Esophagus muscularis mucosa (tissue), 4 donors: ENCODE measurements at places on chromosomes 7 and 10.

GRCh38 chr10:29980084-29980483 is 79.3 kb downstream of the JCAD start:
- no peak for DNase-seq

DNA sequence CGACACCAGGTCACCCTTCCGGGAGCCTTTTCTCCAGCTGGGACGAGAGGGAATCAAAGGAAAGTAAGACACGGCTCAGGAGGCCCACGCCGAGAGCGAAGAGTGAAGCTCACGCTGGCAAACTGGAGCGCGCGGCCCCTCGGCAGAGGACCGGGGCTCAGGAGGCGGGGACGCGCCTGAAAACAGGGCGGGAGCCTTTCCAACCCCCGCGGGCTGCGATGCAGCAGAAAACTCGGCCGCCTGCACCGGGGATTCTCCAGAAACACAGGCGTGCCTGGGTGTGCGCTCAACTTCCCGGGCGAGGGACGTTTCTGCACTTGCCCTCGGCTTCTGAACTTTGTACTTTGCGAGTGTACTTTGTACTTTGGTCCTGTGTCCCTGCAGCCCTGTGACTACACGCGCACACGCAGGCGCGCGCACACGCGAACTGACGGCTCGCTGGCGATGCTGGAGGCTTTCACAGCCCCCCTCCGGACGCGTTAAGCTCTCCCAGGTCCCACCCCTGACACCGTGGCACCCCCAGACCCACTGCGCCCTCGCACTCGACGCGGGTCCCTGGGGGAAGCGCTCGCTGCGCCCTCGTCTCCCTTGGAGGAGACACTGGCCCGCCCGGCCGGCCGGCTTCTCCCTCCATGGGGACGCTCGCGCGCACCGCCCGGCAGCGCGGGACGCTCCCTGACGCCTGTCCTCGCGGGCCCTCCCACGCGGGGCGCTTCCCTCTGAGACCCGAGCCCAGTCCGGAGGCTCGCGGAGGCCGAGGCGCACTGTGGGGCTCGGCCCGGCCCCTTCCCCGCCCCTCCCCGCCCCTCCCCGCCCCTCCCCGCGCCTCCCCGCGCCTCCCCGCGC is 588 bp upstream of the PAOX start:
- DNase-seq, result no peak

DNA sequence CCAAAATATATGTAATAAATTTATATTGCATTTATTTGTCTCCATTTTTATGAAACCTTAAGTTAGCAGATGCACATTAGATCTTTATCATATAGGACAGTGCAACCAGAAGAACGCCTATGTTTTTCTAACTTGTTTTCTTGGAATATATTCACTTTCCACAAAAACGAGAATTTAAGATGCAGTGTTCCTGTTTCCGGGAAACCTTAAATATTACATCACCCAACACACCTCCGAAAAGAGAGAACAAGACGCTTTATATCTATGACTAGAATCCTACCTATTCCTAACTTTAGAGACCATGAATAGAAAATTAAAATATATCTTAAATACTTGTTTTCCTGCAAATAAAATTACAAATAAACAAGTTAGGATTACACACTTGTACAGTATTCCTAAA is 1.9 kb downstream of the EZH2 start:
- no peak for DNase-seq

DNA sequence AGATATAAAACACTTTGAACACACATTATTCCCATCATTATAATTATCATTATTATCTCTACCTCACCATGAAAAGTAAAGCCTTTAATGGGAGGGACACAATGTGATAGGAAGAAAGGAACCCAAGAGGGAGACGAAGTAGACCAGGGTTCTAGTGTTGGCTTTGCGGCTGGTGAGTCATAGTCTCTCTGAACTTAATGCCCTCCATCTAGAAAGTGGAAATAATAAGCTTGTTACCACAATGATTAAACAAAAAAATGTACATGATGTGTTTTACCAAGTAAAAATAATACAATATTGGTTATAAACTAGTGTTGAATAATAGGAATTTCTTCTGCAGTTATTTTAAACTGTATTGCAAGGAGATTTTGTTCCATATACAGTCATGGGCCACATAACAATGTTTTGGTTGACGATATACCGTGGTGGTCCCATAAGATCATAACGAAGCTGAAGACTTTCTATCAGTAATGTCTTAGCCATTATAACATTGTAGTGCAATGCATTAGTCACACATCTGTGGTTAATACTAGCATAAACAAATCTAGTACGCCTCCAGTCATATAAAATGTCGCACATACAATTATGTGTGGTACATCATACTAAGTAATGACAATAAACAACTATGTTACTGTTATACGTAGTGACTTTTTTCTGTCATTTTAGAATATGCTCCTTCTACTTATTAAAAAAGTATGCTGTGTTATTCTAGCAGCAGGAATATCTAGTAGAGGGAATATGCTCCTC is 450.6 kb upstream of the SORCS1 start:
- DNase-seq, result no peak

DNA sequence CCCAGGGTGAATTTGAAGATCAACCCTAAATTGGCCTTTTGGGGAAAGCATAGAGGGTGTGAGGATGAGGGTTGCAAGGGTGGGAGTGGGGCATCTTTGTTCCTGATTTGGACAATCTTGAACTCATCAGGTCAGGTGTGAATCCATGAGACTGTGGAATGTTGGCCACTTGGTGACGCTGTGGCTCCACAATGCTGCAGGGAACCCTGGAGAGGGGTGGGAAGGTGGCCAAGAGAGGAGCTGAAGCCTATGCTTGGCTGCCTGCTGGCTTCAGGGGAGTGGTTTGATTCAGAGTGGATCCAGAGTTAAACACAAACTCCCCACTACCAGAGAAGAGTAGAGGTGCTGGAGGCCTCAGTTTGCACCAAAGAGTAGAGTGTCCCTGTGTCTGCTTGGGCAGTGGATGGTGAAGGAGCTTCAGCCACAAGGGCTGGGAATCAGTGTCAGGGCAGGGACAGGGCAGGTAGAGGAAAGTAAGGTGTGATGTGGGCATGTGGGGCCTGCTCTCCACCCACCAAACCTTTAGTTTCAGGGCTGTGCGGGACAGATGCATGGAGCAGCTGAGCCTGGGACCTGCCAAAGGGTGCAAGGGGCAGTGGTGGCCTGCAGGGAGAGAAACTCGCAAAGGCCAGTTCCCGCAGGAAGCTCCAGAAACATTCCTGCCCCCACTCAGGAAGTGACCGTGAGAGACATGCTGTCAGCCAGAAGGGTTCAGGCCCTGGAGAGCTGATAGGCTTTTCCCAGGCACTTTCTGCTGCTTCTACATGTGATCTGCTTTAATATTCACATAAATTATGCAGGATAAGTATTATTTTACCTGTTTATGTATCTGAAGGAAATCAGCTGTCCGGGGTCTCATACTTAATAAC is 81.0 kb upstream of the PRSS58 start:
- no peak for DNase-seq

- no peak for DNase-seq
Observed at GRCh38 chr7:16810573-16810972, 5.8 kb upstream of the AGR2 start.

- DNase-seq, result no peak
Observed at GRCh38 chr7:152176797-152177196, 151.3 kb downstream of the GALNT11 start.

GRCh38 chr10:91589015-91589657 is 43.7 kb downstream of the PPP1R3C start:
- no peak for DNase-seq

DNA sequence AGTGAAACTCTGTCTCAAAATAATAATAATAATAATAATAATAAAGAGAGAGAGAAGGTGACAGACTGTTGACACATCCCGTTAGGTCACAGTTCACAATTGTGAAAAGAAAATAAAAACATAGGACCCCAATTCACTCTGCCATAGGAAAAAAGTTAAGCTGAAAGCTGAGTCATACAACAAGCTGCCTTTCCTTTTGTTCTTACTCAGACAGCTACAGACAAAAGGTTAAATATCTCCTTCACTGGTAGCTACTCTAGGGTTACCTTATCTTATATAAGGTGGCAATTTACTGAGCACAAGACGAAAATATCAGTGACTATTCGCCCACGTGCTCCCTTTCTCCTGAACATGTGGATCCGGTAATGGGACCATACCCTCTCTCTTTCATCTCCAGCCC is 17.5 kb downstream of the TUBAL3 start:
- no peak for DNase-seq

- no peak for DNase-seq
Observed at GRCh38 chr10:63409465-63410027, 56.2 kb downstream of the JMJD1C start.

DNA sequence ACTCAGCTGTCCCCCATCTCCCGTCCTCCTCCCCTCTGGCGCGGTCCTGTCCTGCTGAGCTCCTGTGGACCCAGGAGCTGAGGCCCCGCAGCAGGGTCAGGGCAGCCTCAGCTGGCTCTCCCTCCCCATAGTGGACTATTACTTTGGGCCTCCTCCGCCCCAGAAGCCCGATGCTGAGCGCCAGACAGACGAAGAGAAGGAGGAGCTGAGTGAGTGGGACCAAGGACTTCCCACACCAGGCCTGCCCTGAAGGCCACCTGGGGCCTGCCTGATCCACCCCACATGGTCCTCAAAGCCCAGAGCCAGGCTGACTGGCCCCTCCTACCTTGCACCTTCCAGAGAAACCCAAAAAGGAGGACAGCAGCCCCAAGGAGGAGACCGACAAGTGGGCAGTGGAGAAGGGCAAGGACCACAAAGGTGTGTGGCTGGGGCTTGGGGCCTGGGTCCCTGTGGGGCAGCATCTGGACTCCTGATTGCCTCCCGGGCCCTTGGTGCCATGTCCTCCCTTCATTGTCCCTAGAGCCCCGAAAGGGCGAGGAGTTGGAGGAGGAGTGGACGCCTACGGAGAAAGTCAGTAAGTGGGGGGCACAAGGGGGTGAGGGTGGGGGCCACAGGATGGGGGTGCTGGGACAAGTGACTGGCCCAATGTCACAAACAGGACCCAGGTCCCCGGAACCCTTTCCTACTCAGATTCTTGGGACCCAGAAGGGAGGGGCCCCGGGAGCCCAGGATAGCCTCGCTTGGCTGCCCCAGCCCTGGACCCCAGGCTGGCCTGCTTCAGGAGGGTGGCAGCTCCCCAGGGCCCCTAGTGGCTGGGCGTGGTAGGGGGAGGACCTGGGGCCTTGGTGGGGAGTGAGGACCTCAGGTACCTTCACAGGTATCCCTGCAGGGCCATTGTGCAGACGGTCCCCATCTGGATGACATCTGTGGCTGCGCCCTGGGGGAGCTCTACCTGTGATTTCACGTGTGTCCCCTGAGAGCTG is 4.9 kb downstream of the AEBP1 start:
- no peak for DNase-seq

GRCh38 chr7:99953649-99954048 is 22.2 kb downstream of the AZGP1 start:
- no peak for DNase-seq

- DNase-seq, result no peak
Observed at GRCh38 chr10:1199897-1200721, 143.9 kb downstream of the WDR37 start.

DNA sequence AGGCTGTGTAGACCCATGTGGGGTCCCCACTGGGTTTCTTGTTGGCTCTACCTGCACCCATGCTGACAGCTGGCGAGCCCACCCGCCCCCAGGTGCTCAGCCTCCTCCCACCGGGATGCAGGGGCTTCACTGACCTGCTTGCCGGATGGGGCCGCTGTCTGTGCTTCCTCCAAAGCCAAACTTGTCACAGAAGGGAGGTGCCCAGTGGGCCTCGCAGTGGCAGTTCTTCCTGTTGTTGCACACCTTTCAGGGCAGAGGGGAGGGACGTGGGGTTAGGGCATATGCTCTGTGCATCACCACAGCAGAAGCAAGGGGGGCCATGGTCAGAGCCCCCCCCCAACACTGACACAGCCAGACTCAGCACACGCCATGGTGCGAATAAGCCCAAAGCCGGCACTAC is 146.5 kb downstream of the FANK1 start:
- no peak for DNase-seq

DNA sequence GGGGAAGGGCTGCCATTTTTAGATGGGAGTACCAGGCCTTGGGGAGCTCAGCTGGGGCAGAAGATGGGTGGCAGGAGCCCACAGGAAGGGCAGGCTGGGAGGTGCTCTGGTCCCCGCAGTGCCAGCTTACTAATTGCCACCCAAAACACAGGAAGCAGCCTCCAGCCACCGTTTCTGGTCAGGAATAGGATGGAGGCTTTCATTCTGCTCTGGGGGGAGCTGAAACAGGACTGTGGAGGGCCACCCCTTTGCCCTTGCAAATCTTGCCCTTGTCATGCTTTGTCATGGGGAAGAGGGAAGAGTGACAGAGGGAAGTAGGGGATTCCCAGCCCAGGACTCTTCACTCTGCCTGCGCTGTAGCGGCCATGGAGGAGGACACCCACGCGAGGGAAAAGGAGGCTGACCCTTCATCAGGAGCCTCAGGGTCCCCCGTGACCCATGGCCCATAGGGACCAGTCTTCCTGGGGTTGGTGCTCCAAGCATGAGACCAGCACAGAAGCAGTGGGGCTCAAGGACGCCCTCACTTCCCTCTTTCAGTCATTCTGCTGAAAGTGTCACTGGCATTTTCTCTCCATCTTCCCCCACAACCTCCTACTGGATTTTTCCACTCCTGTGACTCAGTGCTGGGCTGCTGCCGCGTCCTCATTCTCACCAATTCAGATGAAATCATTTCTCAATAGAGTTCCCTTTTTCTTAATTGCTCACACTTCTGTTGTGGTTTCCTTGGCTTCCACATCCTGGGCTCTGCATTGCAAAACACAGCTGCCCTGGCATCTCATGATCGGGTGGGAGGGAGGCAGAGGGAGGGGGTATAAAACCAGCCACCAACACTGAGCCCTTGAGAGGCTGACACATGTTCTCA is 61.9 kb downstream of the MKI67 start:
- peak; percentile 93 for DNase-seq

DNA sequence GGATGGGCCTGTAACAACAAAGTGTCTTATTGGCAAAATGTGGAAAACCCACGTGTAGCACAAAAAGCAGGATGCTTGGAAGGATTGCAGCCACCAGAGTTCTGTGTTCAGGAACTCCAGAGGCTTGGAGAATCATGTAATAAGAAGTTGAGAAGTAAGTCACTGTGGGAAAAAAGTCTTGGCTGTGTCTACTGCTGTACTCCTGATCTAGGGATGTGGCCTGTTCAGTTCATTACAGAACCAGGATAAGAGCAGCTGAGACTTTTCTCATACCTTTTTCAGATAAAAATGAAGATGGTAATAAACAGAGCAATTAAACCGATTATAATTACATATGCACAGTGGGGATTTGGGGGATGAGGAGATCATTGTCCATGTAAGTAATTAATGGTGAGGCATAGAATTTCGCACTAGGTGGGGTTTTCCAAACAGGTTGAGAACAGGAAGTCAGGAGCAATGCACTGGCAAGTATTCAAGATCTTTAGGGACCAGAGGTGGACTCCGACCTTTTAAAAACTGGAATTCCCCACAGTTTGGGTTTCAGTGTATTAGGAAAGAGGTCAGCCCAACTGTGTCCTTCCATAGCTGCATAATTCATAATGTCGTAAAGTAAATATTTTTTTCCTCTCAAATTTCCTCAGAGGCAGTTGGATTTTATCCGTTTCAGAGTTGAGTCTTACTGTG is 281.7 kb downstream of the FRMD4A start:
- DNase-seq, result no peak
